NT2/D1 (cell line): ENCODE measurements at places on chromosomes 6 and 20.
A peak's percentile ranks its signal among the peaks of the same experiment; 100 is the strongest.

- DNase-seq, result no peak
Observed at GRCh38 chr6:170038708-170039107, 252.2 kb downstream of the DLL1 start.

- no peak for DNase-seq
Observed at GRCh38 chr6:68400396-68400795, 234.7 kb upstream of the ADGRB3 start.

DNA sequence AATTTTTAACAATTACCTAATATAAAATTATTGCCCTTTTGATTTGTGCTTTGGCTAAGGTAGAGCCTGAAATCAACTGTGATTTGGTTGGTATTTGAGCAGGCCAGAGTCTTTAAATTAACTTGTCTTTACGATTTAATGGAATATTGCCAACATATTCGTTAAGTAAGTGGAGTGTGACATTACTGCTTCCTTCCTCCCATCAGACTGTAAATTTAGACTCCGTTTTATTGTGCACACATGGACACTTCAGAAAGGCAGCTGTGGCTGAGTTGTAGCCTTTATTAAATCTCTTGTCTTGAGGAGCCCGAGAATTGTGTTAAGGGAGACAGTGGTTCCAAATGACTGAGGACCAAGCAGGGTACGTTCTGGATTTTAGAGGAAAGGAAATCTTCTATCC, 57.4 kb downstream of the CAP2 start:
- no peak for DNase-seq

- DNase-seq, result peak; percentile 57
Observed at GRCh38 chr6:159168536-159169192, 536 bp upstream of the FNDC1 start.

GRCh38 chr6:157059781-157060180, 263.5 kb downstream of the TMEM242 start:
- no peak for DNase-seq

DNA sequence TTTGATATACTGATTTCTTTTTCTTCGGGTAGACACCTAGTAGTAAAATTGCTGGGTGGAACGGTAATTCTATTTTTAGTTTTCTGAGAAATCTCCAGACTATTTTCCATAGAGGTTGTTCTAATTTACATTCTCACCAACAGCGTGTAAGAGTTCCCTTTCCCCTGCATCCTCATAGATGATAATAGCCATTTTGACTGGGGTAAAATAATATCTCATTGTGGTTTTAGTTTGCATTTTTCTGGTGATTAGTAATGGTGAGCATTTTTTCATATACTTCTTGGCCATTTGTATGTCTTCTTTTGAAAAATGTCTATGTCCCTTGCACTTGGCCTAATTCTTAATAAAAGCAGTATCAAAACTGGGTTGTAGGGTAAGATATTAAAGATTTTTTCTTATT, 148.9 kb upstream of the SIM1 start:
- no peak for DNase-seq

GRCh38 chr6:155346957-155347356, 32.7 kb upstream of the TFB1M start:
- DNase-seq, result no peak
